ENCODE measurements at places on chromosomes 5 and 9.

- DNase-seq, result no peak
Observed at GRCh38 chr9:26727471-26727870, 165.1 kb downstream of the CAAP1 start.

DNA sequence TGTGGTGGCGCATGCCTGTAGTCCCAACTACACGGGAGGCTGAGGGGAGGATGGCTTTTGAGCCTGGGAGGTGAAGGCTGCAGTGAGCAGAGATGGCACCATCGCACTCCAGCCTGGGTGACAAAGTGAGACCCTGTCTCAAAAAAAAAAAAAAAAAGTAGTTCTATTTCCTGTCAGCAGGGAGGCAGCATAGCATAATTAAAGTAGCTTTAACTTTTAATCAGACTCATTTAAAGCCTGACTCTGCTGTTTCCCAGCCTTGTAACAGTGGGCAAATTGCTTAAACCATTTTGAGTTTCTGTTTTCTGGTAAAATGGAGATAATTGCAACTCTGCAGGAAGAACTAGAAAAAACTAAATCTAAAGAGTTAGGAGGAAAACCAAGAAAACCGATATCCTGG is 31.2 kb downstream of the CNOT6 start:
- no peak for DNase-seq

DNA sequence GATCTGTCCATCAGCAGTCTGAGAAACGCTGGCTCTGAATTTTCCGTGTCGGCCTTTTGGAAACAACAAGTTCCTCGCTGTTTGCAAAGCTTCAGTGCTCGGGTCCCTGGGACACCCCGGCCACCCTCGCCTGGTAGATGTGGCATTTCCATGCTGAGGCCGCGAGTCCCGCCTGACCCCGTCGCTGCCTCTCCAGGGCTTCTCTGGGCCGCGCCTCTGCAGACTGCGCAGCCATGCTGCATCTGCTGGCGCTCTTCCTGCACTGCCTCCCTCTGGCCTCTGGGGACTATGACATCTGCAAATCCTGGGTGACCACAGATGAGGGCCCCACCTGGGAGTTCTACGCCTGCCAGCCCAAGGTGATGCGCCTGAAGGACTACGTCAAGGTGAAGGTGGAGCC is 4.7 kb downstream of the NTNG2 start:
- DNase-seq, result no peak

DNA sequence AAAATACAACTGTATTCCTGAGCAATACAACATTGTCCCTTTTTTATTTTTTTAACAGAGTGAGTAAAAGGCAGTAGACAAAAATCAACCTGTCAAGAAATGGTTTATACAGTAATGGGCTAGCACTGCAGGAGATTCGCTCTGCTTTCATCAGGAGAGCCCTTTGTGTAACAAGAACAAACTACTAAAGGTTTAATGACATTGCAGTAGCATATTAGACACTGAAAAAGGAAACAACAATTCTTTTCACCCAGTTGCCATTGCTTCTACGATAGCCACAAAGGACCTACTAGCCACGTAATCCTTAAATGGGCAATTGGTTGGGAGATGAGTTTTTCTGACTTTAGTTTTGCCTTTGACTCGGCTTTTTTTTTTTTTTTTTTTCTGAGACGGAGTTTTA is 319.8 kb upstream of the TRPM3 start:
- DNase-seq, result no peak

DNA sequence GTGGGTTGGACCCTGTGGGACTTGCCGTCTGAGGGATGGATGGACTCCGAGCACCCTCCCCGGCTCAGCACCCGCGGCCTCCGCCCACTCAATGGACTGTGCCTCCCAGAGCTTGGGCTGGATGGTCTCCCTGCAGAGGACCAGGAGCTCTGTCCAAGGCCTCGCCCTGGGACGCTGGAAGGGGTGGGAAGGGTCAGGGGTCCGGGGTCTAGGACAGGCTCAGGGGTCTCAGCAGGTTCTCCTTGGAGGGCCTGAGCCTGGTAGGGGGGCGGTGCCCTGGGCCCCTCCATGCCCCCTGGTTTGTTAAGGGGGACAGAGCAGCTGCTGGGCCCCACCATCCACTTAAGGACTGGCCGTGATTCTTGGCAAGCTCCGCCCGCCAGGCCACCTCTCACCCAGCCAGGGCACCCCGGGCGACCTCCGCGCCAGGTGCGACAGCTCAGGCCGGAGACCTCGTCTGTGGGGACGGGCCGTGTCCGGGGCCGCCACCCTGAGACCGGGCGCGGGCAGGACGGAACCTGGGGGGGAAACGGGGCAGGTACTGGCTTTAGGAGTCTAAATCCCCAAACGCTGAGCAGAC is 29.2 kb downstream of the EXOC3 start:
- DNase-seq, result no peak

DNA sequence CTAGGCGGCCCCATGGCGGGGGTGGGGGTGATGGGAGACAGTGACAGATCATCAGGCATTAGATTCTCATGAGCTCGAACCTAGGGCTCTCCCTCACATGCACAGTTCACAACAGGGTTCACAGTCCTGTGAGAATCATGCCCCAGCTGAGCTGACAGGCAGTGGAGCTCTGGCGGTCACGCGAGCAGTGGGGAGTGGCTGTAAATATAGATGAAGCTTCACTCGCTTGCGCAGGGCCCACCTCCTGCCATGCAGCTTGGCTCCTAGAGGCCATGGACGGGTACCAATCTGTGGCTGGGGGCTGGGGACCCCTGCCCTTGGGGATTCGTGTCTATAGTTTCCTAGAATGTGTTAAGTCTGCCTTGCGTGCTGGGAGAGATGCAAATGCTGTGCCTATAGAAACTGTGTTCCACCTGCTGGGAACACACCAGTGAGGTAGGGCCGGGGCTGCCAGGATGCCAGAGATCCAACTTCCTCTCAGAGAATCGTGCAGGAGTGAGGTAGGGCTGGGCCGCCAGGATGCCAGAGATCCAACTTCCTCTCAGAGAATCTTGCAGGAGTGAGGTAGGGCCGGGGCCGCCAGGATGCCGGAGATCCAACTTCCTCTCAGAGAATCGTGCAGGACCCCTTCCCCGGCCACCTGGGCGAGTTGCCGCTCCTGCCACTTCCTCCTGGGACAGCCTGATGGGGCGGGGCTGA is 14.1 kb upstream of the EXOC3 start:
- DNase-seq, result no peak

DNA sequence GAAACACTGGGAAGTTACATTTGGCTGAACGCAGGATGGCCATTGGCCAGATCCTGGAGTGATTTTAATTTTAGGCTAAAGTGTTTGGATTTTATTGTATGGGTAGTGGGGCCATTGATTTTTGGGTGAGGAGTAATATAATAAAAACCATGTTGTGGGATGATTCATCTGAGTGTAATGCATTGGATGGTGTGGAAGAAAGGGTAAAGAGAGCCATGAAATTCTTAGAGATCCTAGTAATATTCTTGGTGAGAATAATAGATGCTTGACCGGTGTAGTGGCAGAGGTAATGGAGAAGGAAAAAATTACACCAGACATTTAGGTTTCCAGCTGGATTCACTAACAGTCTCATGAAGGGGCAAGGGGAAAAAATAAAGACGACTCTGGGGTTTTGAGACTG is 158.1 kb downstream of the NPR3 start:
- DNase-seq, result no peak

DNA sequence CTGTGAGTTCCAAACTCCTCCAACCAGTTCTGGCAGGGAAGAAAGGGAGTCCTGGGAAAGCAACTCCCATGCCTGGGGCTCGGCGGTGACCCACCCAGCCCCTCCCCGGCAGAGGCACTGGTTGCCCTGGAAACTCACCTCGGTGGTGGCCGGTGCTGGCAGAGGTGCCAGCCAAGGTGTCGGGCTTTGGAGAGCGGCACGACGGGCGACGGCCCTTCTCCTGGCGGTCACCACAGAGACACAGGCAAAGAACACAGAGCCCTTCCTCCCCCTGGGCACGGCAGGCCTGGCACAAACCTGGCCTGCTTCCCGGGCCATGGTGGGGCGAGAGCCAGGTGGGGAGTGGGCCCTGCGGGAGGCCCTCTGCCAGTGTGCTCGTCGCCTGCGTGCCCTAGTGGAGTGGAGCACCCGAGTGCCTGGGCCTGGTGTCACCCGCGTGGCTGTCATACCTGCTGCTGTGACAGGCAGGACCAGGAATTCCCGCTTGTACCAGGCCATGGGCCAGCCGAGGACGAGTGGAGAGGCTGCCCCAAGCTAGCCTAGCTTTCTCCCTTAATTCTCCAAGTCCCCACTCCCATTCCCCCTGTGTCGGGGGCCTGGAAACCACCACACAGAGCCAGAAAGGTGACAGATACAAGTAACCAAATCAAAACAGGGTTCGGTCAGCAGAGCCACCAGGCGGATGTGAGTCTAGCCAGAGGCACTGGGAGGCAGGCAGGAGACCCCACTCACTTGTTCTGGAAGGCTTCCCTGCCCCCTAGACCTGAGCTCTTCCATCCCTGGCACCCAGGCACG is 8.2 kb upstream of the RALGDS start:
- DNase-seq, result no peak

DNA sequence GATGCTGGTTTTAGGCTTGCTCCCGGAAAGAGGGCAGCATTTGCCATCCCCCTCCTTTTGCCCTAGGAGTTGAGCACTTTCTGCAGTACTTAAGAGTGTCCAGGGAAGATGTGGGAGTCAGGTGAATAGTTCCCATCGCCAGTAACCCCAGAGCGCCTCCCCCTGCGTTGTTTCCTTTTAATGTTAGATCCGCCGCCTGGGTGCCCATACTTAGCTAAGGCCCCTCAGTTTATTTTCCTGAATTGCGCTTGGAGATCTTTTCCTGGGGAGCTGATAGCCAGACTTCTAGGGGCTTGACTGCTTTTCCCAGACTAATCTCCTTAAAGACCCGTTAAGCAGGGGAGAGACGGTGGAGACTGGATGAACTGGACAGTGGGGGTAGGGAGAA is 377 bp upstream of the PCDHAC2 start:
- DNase-seq, result no peak

DNA sequence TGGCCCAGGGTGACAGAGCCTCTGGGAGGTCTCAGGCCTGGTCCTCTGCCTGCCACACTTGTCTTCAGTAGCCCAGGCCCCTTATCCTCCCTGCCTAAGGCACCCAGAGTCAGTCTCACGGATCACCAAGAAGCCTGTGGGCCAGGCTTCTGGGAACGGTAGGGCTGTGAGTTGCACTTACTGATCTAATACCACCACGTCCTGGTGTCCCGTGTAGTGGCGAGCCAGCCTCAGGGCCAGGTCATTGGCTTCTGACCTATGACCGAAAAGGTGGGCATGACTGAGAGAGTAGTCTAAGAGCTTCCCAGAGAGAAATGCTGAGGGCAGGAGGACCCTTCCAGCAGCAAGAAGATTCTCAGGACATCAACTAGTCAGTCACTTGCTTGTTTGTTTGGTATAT is 7.4 kb downstream of the PHYKPL start:
- DNase-seq, result no peak

GRCh38 chr5:16508730-16509531 is 43.3 kb upstream of the ZNF622 start:
- DNase-seq, result no peak

DNA sequence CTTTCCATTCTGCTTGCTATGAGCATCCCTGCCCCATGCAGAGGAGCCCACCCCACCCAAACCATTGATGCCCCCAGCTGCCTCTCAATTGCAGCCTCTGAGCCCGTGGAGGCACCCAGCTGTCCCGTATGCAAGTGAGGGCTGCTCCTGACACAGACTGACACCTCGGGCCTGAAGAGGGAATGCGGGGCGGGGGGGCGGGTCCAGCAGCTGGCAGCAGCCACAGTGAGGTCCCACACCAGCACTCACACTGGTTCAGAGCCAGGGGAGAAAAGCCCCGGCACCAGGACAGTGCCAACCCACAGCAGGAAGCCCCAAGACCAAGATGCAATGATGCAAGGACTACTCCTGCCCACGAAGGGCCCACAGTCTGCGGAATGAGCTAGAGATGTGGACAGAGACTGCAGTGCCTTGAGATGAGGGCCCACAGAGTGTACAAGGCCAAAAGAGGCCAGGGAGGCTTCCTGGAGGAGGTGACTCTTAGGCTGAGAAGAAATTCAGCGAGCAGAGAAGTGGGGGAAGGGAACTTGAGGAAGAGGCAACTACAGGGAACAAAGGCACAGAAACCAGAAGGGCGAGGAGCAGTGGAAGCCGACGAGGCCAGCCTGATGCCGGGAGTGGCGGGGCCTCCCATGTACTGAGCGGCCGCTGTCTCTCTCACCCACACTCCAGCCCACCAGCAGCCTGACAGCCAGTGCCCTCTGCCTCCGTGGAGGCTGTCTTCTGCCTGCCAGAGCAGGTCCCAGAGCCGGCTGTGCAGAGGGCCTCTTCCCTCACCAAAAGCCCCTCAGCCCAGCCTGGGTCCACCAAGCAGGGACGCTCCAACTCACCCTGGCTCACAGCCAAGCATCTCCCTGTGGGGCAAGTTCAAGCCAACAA is 9.2 kb downstream of the EEIG1 start:
- no peak for DNase-seq

DNA sequence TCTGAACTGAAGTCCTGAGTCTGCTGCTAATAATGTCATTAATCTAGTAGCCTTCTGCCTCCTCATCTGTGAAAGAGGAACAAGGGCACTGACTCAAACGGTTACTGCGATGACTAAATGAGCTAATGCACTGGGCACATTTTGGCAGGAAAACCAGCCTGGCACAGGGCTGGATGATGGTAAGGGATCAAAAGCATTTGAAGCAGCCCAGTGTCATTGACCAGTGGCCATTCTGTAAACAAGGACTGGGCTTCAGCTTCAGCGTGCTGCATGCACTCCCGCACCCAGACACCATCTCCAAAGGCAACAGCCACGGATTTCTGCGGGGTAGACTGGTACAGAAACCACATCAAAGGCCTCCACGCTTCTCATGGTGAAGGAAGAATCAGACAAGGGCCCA is 8.0 kb downstream of the GCNT4 start:
- DNase-seq, result no peak

GRCh38 chr9:97935276-97935675 is 2.7 kb downstream of the HEMGN start:
- no peak for DNase-seq

- DNase-seq, result no peak
Observed at GRCh38 chr9:20300430-20301115, 321.7 kb downstream of the MLLT3 start.

GRCh38 chr5:113748403-113748802 is 234.9 kb downstream of the YTHDC2 start:
- DNase-seq, result no peak

GRCh38 chr5:33789567-33789957 is 102.2 kb downstream of the ADAMTS12 start:
- no peak for DNase-seq

GRCh38 chr9:107635803-107636174 is 146.2 kb upstream of the KLF4 start:
- no peak for DNase-seq

DNA sequence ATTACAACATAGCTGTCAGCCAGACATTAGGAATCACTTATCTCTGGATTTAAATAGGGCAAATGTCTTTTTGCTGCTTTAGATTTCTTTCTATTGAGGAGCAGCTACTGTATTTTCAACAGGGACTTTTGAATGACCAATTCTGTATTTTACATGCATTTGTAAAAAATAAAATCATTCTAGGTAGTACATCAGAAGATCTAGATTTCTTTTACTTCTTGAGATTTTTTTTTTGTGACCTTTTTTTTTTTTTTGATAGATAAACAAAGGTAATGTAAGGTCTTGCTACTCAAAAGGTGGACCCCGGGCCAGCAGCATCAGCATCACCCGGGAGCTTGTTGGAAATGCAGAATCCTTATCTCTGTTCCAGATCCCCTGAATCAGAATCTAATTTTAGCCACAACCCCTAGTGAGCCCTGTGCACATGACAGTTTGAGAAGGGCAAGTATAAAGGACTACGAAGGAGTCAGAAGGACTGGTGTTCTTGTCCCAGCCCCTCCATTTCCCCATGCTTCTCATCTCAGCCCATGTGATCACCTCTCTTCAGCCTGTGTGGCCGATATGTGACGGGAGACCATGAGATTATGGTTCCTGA is 37.7 kb upstream of the CKMT2 start:
- DNase-seq, result no peak

Measured in stimulated activated CD4-positive, alpha-beta T cell treated with anti-CD3 and anti-CD28 coated beads, TNF-alpha, amount 100 ng/mL, for 48 hours (primary cell).